Psoas muscle (tissue), 8 donors: ENCODE measurements at places on chromosomes 16 and 17.

- no peak for DNase-seq
Observed at GRCh38 chr17:74172700-74173099, 30.8 kb upstream of the RPL38 start.

- no peak for DNase-seq
Observed at GRCh38 chr16:57727610-57728009, 8.0 kb upstream of the KATNB1 start.

DNA sequence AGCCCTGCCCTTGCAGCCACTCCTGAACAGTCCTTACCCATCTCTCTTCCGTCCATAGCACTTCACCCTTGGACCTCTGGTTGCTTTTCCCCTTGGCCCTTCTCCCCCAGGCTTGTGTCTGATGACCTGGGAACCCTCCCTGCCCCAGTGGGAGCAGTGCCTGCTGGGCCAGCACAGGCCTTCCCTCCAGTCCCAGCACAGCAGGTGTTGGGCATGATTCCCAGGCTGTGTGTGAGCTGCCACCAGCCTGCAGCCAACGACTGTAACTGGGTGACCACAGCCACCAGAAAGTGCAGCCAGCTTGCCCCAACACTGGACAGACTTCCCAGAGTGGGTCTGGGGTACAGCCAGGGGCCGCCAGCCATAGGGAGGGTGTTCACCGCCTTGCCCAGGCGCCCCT, 30.0 kb downstream of the CRAMP1 start:
- DNase-seq: peak; percentile 77

DNA sequence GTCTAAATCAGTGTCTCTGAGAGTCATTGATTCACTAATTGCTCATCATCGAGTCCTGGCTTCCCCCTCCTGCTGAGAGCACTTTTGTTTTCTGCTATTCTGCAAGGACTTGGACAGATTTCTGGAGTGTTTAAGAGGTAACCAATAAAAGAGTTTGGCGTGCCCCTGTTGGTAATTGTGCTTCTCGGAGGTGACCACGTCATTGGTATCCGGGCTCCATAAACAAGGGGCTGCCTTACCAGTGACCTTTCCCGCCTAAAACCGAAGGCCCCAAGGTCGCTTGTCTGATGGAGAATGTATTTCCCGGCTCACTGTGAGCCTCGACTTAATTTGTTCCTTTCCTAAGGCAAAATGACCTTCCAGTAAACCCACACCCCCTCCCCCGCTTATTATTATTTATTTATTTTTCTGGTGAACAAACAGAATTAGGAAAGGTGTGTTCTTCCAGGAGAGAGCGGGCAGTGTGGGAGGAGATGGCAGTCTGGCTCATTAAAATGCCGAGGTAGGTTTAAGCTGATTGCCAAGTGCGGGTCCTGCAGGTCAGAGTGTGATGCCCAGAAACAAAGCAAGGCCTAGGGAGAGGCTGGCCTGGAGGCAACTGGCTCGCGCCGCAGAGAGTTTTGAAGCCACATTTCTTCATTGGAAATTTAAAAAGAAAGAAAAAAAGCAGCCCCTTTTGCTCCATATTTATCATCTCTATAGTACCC, 30.2 kb downstream of the MSI2 start:
- no peak for DNase-seq

DNA sequence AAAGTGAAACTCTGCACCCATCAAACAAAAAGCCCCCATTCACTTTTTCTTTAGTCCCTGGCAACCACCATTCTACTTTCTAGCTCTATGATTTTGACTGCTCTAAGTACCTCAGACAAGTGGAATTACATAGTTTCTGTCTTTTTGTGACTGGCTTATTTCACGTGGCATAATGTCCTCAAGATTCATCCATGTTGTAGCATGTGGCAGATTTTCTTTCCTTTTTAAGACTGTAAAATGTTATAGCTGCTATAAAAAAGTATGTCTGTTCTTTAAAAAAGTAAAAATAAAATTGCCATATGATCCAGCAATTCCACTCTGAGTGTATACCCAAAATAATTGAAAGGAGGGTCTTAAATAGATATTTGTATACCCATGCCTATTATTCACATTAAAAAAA, 429.7 kb downstream of the CDH8 start:
- no peak for DNase-seq

DNA sequence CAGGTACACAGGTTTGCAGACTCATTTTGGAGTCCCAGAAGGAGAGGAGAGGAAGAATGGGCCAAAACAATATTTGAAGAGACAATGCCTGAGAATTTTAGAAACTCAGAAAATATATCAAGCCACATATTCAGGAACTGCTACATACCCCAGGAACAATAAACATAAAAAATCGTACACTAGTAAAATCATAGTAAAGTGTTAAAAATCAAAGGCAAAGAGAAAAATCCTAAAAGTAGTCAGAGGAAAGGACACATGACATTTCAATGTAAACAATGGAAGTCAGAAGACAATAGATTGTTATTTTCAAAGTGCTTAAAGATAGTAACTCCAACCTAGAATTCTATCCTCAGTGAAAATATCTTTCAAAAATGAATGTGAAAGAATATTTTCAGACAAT, 28.5 kb upstream of the NACA2 start:
- DNase-seq: no peak

GRCh38 chr17:42618442-42619150, 9.1 kb downstream of the TUBG1 start:
- peak; percentile 91 for DNase-seq

GRCh38 chr16:83561876-83562275, 245.9 kb upstream of the HSBP1 start:
- no peak for DNase-seq

GRCh38 chr16:85822145-85822544, 22.6 kb downstream of the COX4I1 start:
- DNase-seq: no peak

DNA sequence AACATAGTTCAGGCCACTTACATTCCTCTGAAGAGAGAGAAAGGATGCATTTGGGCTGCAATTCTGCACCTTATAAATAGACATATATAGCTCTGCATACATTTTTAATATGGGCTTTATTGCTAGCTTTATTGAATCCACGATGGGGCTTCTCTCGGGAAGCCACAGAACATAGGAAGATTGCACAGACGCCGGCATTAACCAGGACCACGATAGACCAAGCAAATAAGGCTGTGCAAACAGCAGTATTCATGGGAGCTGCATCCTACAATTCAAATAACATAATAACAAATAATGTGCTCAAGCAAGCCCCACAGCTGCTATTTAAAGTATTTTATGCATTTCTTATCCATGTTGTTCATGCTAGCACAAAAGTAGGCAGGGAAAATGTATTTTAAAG, 432.3 kb downstream of the TMEM114 start:
- DNase-seq: no peak

- no peak for DNase-seq
Observed at GRCh38 chr16:52578829-52579498, 32.0 kb upstream of the TOX3 start.

DNA sequence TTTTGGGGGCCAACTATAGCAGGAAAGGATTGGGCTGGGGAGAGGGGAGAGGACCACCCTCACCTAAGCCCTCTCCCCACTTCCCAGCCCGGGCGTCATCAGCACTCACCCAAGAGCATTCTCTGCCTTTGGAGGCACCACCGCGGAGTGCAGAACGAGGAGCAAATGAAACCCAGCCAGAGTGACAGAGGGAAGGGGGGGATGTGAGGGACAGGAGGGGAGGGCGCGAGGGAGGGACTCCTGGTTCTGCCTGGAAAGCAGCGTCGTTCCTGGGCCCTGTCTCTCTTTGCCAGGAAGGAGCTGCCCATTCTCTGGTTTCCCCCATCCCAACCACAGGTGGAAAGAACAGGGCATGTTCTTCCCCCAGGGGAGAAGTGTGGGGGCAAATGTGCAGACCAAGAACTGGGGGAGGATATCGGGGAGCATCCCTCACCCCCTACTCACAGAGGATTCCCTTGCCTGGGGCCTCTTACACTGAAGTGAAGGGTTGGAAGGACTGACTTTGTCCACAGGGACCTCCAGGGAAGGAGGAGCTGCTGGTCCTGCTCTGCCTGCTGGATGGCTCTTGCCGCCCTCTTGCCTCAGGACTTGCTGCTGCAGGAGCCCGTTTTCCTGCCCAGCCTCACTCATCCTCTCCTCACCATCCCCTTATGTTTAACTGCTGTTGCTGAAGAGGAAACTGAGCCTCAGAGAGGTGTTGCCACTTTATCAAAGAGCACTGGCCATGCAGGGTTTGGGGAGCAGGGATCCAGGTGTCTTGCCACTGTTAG, 3.5 kb upstream of the C17orf113 start:
- no peak for DNase-seq

- no peak for DNase-seq
Observed at GRCh38 chr17:8709006-8709405, 35.6 kb downstream of the CCDC42 start.

DNA sequence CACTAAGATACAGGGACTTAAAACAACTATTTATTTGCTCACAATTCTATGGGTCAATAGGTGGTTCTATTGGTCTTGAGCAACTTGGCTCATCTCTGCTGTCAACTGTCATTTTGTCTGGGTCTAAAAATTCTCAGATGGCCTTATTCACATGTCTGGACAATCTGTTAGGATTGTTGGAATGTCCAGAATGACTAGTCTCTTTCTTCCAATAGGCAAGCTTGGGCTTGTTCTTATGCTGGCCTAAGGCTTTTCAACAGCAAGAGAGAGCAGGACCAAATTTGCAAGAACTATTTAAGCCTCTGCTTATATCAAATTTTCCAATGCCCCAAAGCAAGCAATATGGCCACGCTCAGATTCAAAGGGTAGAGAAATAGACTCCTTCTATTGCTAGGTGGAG, 240.9 kb downstream of the KIF2B start:
- no peak for DNase-seq

DNA sequence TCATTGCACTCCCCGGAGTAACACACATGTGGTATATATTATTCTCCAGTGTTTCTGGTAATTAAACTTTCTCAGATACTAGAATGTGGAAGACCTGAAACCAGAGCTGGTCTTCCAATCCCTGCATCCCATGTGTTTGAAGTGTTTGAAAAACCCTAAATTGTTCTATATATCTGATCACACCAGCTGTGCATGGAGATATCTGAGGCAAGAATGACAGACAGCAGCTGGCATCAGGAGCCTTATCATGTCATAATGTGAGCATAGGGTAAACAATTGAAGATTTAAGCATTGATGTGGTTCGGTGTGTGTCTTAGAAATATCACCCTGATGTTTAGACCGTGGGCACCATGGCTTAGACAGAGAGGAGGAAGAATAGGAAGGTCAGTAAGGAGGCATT, 251.0 kb downstream of the CDH11 start:
- no peak for DNase-seq

- peak; percentile 56 for DNase-seq
Observed at GRCh38 chr16:68283801-68284598, 19.7 kb downstream of the SLC7A6 start.

DNA sequence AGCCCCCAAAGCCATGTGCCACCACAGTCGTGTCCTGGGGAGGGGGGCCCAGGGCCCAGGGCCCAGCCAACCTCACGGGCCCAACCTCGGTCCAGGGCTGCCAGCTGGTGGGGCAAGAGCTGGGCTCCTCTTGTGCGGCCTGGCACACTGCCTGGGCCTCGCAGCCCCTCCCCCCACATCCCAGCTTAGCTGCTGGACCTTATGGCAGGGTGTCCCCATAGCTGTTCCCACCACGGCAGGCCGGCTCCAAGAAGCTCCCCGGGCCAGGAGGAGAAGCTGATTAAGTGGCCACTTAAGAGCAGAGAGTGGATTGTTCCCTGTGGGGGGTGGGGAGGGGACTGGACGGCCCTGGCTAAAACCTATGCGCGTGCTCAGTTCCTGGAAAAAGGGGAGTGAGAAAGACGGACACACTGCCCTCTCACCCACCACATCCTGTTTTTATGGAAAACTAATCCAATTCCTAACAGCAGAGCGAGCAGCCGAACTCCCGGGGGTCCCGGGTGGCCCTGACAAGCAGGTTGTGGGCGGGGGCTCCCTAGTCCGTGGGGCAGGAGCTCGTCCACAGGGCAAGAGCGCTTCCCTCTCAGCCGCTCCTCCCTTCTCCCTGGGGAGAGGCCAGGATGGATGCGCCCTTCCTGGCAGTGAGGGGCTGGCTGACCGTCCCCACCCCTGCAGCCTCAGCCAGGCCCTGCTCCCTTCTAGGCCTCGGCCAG, 16.8 kb downstream of the PIEZO1 start:
- no peak for DNase-seq

DNA sequence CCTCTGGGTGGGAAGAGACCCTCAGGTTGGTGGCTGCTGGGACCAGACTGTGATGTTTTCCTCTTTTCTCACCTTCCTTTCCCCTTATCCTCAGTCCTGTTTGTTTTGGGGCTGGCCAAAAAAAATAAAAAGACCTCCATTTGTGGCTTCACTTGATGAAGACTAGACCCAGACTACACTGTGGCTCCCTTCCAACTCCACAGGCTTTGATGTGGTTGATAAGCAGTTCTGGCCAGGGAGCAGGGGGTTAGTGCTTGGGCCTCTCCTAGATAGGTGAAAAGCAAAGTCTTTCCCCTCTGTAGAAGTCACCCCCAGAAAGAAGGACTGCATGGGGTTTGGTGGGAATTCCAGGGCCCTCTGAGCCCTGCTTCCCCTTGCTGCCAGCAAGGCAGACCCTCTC, 11.2 kb upstream of the ADAM11 start:
- DNase-seq: no peak

DNA sequence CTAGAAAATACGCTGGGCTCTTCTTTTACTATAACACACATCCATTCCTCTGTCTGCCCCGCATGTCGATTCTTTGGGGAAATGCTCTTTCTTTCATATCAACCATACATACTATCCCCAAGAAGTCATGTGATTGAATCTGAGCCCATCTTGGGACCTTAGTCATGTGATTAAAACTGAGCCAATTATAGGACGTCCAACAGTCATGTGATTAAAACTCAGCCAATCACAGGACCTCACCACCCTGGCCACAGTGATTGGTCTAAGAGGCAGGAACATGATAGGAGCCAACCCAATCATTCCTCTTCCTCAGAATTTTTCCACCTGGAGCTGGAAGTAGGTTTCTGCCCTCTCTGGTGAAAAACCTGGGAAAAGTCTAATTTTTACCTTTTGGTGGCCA, 78.8 kb downstream of the TMEM114 start:
- DNase-seq: no peak

DNA sequence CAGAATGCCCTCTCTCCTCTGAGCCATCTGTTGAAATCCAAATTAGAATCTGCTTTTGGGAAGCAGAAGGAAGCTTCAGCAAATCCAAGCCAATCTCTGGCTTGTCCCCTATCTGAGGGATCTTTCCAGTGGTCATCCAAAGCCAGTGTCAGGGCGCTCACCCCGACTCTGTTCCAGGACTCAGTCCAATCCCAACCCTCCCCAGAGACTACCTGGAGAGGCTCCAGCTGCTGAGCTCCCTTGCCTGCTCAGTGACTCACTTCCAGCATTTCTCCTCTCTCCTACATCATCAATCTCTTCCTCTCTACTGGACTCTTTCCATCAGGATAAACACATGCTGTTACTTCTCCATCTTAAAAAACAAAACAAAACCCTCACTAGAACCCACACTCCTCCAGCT, 2.4 kb downstream of the MATCAP1 start:
- no peak for DNase-seq

GRCh38 chr17:56779898-56780777, 53.6 kb downstream of the C17orf67 start:
- peak; percentile 86 for DNase-seq

DNA sequence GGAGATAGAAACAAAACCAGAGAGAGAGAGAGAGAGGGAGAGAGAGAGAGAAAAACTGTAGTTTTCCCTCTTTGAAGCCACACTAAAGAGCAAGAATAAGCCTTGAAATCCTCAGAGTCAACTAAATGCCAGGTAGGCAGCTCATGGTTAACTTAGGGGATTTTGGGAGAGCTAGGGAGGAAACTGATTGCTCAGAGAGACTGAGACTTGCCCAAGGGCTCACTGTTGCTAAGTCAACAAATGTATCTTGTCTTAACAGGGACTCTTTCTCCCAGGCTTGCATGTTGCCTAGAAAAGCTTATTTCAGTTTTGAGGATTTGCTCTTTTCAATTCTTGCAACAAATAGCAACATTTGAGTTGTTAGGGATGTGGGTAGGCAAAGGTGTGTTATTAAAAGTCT, 4.5 kb upstream of the SLC5A11 start:
- no peak for DNase-seq
